WTC11 (cell line): ENCODE measurements at places on chromosomes 13 and 19.

DNA sequence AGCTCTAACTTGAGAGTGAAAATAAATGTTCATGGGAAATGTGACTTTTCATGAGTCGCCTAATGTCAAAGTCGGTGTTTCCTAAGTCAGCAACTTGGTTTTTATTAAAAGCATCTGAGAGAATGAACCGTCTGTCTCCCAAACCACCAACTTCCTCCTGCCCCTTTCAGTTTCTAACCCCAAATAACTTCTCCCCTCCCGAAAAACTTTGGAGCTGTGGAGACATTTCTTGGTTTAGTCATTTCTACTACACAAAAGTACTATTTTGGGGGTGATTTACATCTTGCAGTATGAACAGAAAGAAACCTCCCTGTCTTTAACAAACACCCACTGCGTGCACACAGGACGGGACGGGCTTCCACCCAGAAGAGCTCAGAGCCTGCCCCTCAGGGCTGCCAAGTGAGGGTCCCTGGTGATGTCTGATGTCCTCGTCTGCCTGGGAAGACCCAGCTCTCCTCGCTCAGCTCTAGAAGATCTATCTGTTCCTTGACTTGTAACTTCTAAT, 65.0 kb downstream of the RASA3 start:
- no peak for DNase-seq

- DNase-seq: no peak
Measured at GRCh38 chr19:16649734-16650133, 10.2 kb downstream of the SMIM7 start.

GRCh38 chr19:13154241-13154778, 4.1 kb downstream of the IER2 start:
- DNase-seq: no peak

GRCh38 chr19:2032296-2032941, 16.9 kb upstream of the BTBD2 start:
- no peak for DNase-seq

- DNase-seq: no peak
Measured at GRCh38 chr13:43652760-43653159, 134.0 kb downstream of the ENOX1 start.

- DNase-seq: no peak
Measured at GRCh38 chr13:23359882-23360281, 73.6 kb downstream of the SACS start.

- DNase-seq: no peak
Measured at GRCh38 chr19:4206818-4207484, 22.4 kb upstream of the EBI3 start.

DNA sequence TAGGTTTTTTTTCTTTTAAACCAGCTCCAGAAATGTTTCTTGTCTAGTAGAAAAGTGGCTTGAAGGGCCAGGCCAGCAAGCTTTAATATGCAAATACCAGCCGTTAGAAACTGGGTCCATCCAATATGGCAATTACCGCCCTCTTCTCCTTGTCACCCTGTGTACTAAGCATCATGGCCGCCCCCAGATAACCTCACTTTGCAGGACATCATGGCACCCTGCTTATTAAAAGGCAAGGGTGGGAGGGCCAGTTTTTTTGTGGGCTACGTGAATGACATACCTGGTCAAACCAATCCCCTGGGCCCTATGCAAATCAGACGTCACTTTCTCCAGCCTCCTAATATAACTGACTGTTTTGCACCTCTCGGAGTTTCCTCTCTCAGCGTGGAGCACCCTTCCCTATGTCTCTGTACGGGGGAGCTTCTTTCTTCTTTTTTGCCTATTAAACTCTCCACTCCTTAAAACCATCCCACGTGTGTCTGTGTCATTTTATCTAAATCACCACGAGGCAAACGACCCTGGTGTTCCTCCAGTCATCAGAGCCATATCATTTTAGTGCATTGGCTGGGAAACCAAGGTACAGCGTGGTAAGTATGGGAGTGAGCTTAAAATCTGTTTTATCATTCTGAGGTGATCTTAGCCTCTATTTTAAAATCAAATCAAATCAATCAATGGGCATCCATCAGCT, 27.7 kb downstream of the OXGR1 start:
- DNase-seq: no peak

DNA sequence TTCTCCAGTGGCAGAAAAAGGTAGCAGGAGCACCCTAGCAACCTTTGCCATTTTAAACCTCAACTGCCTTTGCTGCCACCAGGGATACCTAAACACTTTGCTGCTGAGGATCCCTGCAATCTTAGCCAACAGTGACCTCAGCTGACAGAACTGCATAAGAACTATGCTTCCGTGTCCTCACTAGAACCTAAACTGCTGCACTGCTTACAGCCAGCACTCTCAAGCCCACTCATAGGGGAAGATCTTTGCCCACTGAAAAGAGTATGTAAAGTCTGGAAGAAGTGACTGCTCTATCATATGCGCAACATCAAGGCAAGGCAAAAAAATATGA, 270.0 kb upstream of the PCDH20 start:
- DNase-seq: peak; percentile 28
